ENCODE measurements at places on chromosomes 3 and 15.

GRCh38 chr15:67967871-67968431 is 86.2 kb upstream of the PIAS1 start:
- DNase-seq, result peak; percentile 65

GRCh38 chr3:48567090-48567489 is 3.5 kb upstream of the UCN2 start:
- no peak for DNase-seq

DNA sequence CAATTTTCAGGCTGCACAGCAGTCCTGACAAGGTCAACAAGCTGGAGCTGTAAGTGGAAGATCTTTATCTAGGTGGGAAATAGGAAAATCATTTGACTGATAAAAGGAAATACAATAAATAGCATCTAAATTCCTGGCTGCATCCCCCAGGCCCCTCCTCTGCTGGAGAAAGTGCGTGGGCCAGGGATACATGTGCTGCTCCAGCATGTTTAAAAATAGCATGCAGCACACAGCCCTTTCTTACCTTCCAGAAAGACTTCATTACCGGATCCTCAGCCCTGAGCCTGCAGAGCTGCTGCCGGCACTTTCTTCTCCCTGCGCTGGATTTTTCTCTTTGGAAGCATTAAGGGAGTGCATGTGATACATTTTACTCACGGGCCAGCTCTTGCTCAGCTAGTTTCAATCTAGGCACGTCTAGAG is 77.3 kb downstream of the HMG20A start:
- DNase-seq, result no peak

- DNase-seq, result peak; percentile 40
Measured at GRCh38 chr3:24496529-24497482, 2.2 kb upstream of the THRB start.

- DNase-seq, result peak; percentile 18
Measured at GRCh38 chr3:152222327-152222726, 46.4 kb upstream of the MBNL1 start.

DNA sequence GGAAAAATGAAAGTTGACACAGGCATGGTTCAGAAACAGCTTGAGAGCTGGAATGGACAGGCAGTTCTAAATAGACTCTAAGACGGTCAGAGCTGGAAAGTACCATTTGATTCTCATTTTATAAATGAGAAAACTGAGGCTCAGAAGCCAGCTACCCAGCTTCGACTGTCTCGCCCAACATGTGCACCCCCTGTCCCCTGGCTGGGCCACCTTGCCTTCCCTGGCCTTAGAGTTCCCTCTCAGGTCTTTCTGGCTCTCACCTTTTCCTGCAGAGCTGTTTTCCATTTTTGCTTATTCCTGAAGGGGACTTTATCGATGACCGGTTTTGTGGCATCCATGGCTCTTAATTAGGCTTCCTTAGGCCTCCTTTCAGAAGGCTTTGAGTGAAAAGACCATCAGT is 17.3 kb upstream of the DOCK3 start:
- no peak for DNase-seq

DNA sequence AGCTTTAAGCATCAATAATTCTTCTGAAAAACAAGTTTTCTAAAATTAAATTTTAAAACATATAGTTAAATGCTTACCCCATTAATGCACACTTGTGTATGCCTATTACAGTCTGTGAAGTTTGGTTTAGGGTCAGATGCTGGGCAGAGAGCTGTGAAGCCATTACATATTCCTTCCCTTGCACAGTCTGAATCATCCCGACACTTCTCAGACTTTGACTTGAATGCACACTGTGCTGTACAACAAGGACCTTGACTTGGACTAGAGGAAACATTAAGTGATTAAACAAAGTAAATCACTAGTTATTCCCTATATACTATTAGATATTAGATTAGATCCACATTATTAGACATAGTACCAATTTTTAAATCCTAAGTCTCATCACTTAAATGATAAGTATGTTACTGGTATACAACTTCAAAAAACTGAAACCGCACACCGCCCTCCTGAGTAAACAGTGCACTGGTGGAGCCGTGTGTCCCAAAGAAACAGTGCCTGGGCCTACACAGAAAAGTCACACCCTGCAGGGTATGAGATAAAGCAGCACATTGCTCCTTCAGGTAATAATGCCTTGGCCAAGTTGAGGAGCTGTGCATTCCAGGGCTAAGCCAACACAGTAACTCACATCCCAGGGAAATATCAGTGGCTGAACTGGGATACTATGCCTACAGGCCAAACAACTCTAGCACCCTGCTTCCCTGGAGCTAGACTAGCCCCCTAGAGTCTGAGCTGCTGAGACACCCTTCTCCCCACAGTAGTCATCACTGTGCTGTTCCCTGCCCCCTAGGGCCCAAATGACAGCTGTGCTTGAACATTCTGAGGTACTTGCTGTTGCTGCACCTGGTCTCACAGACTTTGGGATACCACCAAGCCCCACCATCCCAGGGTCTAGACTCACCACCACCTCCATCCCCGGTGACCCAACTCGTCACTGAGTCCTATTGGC is 137.5 kb downstream of the ADAM10 start:
- no peak for DNase-seq

GRCh38 chr3:9732740-9733115 is 1.2 kb downstream of the BRPF1 start:
- DNase-seq, result no peak

- no peak for DNase-seq
Measured at GRCh38 chr3:133452641-133453319, 52.9 kb downstream of the BFSP2 start.

DNA sequence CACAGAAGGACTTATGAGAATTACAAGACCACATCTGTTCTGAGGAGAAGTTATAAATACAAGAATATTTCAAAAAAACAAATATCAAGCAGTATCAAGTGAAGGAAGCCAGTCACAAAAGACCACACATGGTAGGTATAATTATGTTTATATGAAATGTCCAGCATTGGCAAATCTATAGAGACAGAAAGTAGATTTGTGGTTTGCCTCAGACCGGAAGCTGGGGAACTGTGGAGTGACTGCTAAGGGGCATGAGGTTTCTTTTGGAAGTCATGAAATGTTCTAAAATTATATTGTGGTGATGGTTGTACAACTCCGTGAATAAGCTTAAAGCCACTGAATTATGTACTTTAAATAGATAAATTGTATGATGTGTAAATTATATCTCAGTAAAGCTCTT is 136.9 kb downstream of the FRMD5 start:
- no peak for DNase-seq

DNA sequence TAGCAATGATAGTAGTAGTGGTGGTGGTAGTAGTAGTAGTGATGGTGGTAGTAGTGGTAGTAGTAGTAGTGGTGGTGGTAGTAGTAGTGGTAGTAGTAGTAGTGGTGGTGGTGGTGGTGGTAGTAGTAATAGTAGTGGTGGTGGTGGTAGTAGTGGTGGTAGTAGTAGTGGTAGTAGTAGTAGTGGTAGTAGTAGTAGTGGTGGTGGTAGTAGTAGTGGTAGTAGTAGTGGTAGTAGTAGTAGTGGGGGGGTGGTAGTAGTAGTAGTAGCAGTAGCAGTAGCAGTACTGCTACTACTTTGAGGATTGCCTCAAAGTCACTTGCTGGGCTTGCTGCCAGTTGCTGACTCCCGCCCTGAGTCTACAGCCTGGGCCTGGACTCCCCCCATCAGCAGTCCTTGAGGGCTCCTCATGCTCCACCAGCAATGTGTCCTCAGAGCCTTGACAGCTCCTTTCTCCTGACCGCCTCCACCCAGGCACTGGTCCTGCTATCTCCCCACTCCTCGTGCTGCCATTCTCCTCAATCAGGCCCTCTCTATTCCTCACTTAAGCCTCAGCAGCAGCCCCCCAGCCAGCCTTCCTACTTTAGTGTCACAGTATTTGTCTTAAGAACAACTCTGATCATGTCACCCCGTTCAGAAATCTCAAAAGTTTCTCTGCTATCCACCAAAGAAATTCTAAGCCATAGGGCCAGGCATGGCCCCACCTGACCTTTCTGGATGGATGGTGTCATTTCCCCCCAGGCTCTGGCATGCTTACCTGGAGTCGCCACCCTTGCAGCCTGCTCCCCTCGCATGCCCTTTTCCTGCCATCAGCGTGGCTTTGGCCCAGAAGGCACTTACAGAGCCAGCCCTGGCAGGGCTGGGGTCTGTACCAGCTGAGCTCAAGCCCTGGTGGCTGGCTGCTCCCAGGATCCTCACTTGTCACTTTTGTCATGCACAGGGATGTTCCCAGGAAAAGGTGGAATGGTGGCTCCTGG is 45.6 kb downstream of the DLEC1 start:
- DNase-seq, result peak; percentile 49

GRCh38 chr3:9649791-9650521 is 651 bp downstream of the MTMR14 start:
- peak; percentile 72 for DNase-seq

DNA sequence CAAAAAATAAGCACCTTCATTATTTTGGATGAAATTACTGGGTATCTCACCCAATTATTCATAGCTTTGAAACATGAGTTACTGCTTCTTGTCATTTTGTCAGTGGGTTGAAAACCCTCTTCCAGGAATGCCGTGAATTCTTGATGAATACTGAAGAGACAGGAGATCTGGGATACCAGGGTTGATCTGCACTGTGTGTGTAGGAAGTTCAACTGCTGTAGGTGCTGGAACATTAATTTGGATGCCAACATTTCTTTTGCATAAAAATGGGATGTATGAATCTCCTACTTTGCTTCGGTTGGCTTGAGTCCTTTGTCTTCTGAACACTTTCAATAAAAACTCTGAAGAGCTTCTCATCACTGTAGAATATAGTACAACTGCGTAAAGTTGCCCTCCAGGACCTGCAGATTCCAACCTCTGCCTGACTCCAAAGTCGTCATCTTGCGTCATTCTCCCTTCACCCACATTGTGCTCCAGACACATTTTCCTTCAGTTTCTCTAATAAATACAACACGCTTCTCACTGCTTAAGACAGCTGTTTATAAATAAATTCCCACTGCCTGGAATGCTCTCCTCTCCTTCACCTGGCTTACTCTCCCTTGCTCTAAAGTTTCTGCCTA is 312.7 kb upstream of the TGFBR2 start:
- DNase-seq, result no peak

DNA sequence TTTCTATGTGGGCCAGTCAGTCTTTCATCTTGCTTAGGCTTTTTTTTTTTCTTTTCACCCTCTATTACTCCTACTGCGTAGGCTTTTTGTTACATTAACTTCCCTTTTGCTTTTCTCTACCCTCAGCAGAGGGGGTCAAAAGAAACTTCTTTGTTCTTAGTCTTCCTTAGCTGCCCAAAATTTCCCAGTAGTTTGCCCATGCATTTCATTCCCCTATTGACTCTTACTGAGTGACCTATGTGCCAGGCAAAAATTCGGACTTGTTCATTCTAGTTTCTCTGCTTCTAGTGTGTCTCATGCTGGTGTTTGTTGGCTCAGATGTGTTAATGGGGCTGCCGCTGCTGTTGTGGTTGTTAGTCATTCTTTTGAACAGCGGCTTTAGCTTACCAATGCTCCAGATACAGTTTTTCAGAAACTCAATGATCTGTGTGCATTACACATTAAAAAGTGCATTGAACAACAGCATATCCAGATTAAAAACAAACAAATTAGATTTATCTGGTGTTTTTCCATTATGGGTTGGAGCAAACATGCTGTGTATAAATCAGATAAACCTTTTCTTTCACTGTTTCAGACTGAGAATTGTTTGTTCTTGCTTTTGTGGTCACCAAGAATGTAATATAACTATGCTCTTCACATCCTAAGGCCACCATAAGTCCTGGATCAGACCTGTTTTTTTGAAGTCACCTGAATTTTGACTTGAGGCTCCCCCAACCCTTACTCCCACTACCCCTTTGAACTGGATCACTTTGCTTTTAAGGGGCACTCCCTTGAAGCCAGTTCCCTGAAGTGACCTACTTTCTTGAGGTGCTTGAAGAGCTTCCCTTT is 43.1 kb downstream of the PDE8A start:
- no peak for DNase-seq

DNA sequence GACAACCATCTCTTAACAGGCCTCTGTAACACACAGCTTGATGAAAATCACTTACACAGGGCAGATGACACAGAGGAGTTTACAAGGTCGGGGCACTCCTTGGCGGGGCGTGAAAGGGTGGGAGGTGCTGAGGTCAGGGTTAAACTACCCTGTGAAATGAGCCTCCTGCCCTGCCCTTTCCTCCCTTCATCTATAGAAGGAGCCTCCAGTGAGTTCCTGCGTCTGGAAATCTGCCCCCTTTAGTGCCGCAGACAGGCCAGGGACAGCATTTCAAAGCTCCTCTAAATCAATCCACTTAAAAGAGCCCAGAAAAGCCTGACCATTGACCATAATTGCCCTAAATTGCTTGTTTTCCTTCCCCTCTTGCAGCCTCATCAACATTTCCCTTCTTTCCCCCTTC is 1.9 kb downstream of the ROBO1 start:
- DNase-seq, result no peak

DNA sequence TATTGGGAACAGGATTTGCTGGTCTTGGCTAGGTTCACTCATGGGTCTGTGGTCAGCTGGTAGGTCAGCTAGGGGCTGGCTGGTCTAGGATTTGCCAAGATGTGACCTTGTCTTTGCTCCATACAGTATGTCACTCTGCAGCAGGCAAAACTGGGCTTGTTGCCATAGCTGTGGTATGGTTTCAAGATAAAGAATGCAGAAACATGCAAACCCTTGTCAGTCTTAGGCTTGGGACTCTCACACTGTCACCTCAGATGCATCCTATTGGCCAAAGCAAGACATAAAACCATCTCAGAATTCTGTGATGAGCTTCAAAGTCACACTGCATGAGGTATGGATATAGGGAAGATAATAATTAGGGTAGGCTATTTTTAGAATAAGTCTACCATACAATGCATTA is 66.6 kb upstream of the TBC1D5 start:
- DNase-seq, result no peak

GRCh38 chr15:73056460-73056859 is 4.2 kb downstream of the NEO1 start:
- no peak for DNase-seq

GRCh38 chr15:81292523-81293001 is 31.4 kb downstream of the STARD5 start:
- peak; percentile 83 for DNase-seq

DNA sequence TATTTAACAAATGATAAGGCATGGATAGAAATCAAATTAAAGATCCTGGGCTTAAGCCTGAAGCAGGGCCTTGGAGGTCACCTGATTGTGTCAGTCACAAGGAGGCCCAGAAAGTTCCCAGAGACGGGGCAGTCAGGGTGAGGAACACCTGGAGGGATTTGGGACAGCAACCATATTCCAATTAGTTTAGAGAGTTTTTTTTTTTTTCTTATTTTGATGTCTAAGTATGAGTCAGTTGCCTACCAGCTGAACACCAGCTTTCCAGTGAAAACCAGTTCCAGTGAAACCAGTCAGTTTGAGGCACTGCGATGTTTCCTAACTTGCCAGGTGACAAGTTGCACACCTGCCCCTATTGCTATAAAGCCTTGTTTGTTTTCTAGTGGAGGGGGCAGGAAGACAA is 350.7 kb upstream of the AZI2 start:
- no peak for DNase-seq

GRCh38 chr3:101778385-101779046 is 495 bp upstream of the NXPE3 start:
- DNase-seq, result no peak

DNA sequence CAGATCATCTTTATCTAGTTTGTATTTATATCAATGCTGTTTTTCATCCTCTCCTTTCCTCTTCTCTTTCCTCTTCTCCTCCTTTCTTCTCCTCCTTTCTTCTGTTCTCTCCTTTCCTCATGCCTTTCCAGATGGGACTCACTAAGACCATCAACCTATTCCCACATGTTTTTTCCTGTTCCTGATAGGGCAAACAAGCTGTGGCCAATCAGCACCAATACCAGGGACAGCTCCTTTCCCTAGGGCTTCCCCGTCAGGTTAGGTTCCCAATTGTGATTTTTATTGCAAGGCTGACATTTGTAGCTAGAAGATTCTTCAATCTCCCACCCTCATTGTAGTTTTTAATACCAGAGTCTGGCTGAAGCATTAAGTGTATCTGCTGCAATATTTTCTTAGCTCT is 76.3 kb upstream of the COL8A1 start:
- DNase-seq, result no peak

GRCh38 chr3:58008141-58009025 is at the start of gene FLNB:
Gene FLNB (plus strand): TSS chr3:58008422. CDS start chr3:58008565, 143 bp downstream.
- peak; percentile 81 for DNase-seq

Measured in GM12865 (cell line).